ENCODE measurements at places on chromosomes 12 and 14. TPM values are rescaled to one million over a fixed set of nuclear protein-coding genes. Genes with fewer than 3 reads are reported as not detected.

DNA sequence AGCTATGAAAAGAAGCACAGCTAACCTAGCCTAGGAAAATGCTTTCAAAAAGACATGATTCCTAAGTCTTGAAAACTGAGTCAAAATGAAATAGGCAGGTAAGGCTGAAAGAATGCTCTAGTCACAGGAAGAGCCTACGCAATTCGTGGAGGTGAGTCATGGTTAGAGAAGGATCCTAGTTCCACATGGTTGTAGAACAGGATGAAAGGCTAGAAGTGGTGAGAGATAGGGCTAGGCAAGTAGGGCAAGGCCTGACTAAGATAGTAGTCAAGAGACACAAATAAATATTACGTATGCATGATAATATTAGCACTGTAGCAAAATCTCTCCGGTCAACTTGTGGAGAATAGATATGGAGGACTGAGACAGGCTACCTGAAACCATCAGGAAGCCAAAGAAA lies 47.2 kb downstream of the PLCZ1 start:
- no peak for DNase-seq

- no peak for DNase-seq
Measured at GRCh38 chr12:116455540-116456329, 103.4 kb upstream of the MAP1LC3B2 start.

B3GNT4 gene
- not detected for total RNA-seq

KLHL33 gene
- 0.35 TPM for total RNA-seq

DNA sequence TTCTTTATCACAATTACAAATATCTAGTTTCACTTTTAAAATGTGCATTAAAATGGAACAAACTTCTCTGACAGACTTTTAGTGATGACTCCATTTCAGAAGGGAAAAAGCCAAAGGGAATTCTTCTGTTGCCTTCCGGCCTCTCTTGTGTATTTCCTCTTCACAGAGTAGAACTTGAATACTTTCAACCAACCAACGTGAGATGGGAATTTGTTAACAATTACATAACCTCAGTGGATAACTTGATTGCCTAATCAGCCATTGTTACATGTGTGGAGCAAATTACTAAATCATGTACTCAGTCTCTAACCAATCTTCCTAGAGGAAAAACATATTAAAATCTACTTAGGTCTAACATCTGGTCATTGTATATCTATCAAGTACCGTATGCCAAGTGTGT lies 291.1 kb downstream of the SYT1 start:
- no peak for DNase-seq

SERPINA9 gene
- total RNA-seq = not detected

DNA sequence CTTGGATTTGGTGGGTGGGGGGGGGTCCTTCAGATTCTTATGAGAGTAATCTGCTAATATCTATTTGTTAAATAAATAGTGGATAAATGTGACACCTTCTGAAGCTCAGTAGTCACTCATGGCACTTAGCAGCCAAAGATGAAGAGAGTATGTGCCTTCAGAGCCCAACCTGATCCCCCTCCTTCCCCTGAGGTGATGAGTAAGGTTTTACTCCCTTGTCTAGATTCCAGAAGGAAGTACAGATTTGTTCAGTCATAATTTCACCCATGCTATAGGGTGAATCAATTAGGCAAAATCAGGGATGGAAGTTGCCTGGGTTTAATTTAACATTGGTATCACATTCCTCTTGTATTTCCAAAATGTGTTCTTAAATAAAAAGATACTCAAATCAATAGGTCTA lies 340.3 kb upstream of the ATP2B1 start:
- DNase-seq = no peak

GRCh38 chr12:40262657-40263056 lies 37.9 kb downstream of the LRRK2 start:
- DNase-seq = no peak
